ENCODE measurements at places on chromosomes 5 and 9. TPM values are rescaled to one million over a fixed set of nuclear protein-coding genes. Genes with fewer than 3 reads are reported as not detected.
A peak's percentile ranks its signal among the peaks of the same experiment; 100 is the strongest.

- DNase-seq: no peak
Measured at GRCh38 chr9:69322256-69322655, 2.8 kb upstream of the ENTREP1 start.

DNA sequence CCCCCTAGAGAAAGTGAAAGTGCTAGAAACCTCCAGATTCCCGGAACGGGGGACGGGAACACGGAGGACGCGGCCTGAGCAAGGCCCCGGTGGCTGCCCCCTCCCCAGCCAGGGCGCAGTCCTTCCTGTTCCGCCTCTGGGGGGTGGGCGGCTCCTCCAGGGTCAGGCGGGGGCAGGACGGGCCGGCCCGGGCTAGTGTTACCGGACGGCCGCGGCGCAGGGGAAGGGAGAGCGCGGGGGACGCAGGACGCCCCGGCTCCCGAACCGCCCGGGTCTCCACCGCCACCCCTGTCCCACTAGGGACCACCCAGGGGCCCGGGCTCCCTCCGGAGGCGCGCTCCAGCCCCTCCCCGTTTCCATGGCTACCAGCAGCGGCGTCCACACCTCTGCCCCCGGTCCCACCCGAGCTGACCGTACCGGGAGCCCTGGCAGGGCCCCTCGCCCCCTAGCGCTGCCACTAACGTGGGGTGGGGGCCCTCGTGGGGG lies 579 bp downstream of the SLC12A7 start:
- no peak for DNase-seq

- DNase-seq: no peak
Measured at GRCh38 chr5:56055859-56056258, 61.1 kb upstream of the IL6ST start.

The OMD gene
- 3.2 TPM for total RNA-seq

The IL9 gene
- total RNA-seq: not detected

DNA sequence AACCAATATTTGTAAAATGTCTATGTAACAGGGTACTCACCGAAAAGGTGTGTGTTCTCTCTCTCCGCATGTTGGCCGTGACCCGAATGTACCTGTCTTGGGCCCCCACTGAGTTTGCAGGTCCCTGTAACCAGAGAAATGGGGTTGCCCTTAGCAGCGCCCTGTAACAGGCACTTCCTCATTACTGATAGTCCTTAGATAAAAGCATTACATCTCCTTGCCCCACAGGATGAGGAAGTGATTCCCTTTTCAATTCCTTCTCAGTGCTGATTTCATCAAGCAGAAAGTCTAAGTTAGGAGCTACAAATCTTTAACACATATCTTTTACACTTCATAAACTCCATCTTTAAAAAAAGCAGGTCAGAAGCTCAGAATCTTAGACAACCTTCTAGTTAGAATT lies 15.2 kb upstream of the HMHB1 start:
- DNase-seq: no peak

- DNase-seq: no peak
Measured at GRCh38 chr5:164721116-164721515, 1215.7 kb downstream of the MAT2B start.

The TERT gene
- total RNA-seq: 0.91 TPM

The COL27A1 gene
- total RNA-seq: 45.6 TPM

DNA sequence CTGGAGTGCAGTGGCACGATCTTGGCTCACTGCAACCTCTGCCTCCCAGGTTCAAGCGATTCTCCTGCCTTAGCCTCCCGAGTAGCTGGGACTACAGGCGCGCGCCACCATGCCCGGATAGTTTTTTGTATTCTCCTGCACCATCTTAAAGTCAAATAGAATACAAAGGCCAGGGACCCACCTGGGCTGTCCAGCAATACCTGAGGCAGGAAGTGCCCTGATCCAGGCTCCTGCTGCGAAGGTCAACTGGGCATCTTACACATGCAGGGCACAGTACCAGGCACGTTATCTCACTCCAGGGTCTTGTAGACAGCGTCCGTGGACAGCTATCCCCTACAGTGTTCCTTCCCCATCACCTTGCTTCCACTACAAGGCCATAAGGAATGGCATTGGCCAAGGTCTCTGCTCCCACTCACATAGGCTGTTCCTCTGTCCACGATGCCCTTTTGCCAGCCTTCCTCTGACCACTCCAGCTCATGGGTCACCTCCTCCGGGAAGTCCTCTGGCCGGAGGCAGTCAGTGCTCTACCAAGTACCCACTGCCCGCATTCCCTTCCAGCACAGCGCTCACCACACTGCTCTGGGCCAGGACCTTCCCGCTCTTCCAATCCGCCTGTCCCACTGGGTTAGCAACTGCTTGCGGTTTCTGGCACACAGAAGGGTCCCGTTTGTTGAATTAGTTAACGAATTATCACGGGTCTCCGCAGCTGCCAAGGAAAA lies 978 bp downstream of the P4HA2 start:
- DNase-seq: peak; percentile 53

GRCh38 chr9:34377404-34377746 lies 677 bp upstream of the MYORG start:
- peak; percentile 86 for DNase-seq
